ENCODE measurements at places on chromosomes 4 and X. TPM values are rescaled to one million over a fixed set of nuclear protein-coding genes. Genes with fewer than 3 reads are reported as not detected.
A peak's percentile ranks its signal among the peaks of the same experiment; 100 is the strongest.

DNA sequence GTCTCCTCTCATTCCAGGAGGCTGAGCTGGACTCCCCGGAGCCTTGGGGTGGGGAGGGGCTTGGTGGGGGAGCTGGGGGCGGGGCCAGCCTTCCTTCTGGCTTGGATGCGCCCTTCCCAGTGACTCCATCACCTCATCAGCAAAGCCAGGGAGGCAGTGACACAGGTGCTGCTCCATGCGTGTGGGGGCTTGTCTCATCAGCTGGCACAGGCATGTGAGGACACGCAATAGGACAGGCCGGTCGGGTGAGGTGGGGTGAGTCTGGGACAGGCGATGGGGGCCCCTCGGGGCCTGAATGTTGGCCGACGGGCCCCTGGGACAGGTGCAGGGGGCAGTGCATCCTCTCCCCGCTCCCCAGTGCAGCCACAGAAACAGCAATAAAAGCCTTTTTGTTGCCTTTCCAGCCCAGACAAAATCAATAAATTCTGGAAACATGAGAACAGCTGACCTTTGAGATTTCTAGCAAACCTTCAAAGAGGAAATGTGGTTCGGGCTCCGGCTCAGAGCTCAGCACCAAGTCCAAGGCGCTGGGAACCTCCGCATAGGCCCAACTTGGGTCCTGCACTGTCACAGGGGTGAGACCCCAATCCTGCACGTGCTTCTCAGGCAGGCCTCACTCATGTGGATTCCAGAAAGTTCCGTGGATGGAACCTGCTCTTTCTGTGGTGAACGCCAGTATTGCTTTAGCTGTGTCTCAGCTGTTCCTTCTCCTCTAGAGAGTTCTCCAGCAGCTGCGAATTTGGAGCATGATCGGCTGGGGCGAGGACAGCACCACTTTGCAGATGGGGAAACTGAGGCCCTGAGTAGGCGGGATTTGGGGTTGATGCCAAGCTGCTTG is 18.5 kb downstream of the ADRA2C start:
- DNase-seq, result no peak

- peak; percentile 77 for DNase-seq
These were observed at the start of gene SGMS2 for GRCh38 chr4:107824350-107825071. TSS of gene SGMS2 (plus strand) at chr4:107824932. CDS start at chr4:107895554, 70,622 bp downstream.

DNA sequence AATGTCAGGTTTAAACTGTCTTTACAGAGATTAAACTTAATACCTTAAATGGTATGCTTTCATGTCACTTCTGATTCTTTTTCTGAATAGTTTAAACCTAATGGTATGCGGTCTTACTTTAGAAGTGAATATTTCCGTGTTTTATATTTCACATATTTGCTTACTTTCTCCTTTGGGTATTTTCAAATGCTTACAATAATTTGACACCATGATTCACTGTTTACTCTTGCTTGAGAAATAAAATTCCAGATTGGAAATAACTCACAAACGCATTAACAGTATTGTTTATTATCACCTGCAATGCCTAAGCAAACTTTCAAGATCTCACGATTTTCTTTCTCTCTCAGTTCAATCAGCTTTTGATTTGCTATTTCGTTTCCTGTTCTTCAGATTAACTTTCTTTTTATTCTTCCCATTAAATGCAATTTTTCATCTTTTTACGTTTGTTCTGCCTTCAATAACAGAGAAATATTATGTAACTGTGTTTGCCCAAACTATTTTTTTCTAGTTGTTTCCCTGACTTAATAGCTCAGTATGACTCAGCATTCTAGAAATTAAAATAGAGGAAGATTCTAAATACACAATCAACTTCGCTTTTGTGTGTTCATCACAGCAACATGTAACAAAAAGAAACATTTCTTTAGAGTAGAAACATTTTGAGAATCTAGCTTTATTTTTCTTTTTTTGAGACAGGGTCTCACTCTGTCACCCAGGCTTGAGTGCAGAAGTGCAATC is 955.5 kb upstream of the PRKX start:
- DNase-seq, result no peak

- no peak for DNase-seq
These were observed 611.8 kb downstream of the SPOCK3 start for GRCh38 chr4:166622425-166622977.

DUSP9 gene
- total RNA-seq, result 2.5 TPM

PTCHD1 gene
- total RNA-seq, result not detected

Data from G401 (cell line).